ENCODE measurements at places on chromosomes 6 and 20. TPM values are rescaled to one million over a fixed set of nuclear protein-coding genes. Genes with fewer than 3 reads are reported as not detected.
A peak's percentile ranks its signal among the peaks of the same experiment; 100 is the strongest.

- peaks cover 11% of the 10 kb centered on the region for H3K4me1 ChIP-seq
- no peak overlapping the region for H3K27ac ChIP-seq
- no peak for DNase-seq
- H3K36me3 ChIP-seq = peaks cover 2% of the 10 kb centered on the region
- no peak overlapping the region for H3K4me3 ChIP-seq
These were observed 34.0 kb downstream of the NCOA6 start for GRCh38 chr20:34791289-34792020.

GRCh38 chr6:150169609-150170008 lies 26.8 kb downstream of the PPP1R14C start:
- H3K4me1 ChIP-seq = peaks cover 16% of the 10 kb centered on the region
- no peak overlapping the region for H3K4me3 ChIP-seq

MEI4 gene
- total RNA-seq = not detected

DNA sequence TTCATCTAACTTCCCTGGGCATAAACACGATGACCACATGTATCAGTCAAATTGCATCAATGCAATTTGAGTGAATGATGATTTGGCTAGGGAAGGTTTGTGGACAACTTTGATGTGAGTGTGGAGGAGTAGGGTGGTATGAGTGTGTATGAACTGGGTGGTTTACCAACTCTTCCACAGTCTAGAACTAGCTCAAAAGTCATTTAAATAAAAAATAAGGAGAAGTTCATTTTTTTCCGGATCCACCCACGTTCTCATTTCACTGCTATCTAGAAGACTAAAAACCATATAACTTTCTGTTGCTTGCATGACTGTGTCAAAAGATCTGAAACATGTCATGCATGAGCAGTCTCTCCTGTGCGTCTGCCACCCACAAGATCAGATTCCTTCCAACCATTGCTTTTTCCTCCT lies 23.6 kb downstream of the SLC35D3 start:
- no peaks in the 10 kb centered on the region for H3K4me1 ChIP-seq

GRCh38 chr6:159941286-159942113 lies 27.4 kb upstream of the IGF2R start:
- H3K36me3 ChIP-seq = peaks cover 2% of the 10 kb centered on the region
- no peak overlapping the region for H3K27ac ChIP-seq
- peaks cover 8% of the 10 kb centered on the region for H3K27me3 ChIP-seq
- no peak overlapping the region for H3K4me3 ChIP-seq
- peak; percentile 49 for DNase-seq
- H3K4me1 ChIP-seq = peaks cover 3% of the 10 kb centered on the region

DNA sequence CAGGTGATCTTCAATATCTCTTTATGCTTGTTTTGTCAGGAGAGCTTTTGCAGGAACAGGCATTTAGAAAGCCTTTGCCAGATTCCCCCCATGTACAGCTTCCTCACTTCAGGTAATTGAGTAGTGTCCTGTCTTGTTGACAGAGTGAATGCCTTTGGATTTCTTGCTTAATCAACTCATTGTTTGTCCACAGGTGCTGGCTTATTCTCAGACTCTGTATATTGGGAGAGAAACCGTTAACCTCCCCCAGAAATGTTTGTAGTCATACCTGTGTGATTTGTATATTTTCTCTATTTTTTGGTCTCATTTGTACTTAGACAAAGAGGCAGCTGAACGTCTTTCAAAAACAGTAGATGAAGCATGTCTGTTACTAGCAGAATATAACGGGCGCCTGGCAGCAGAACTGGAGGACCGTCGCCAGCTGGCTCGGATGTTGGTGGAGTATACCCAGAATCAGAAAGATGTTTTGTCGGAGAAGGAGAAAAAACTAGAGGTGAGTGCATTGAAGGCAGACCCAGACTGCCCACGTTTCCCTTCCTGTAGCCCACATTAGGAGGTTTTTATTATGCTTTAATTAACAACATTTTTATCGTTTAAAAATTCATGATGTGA lies 32.3 kb downstream of the RPRD1B start:
- DNase-seq = no peak
- peaks cover 41% of the 10 kb centered on the region for H3K36me3 ChIP-seq
- no peak overlapping the region for H3K4me3 ChIP-seq

GRCh38 chr6:167827583-167828324 lies 1.0 kb downstream of the AFDN start:
- peak overlapping the region; percentile 75 for H3K4me3 ChIP-seq
- peaks cover 59% of the 10 kb centered on the region for H3K27me3 ChIP-seq
- no peak overlapping the region for H3K27ac ChIP-seq

DNA sequence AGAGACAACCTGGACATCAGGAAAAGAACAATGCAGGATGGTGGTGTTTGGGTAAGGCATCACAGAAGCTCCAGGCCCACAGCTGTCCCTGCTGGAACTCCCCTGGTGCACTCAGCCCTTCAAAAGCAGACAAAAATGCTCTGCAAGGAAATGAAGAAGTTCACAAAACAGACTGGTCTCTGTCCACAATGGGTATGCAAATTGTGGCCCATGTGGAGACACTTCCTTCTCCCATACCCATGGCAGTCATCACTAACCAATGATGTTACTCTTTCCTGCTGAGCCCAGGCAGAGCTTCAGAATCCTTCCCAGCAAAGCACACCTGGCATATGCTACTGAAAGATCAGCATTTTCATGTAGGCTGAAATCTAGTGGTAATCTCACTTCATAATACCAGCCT lies 42.6 kb upstream of the PXDC1 start:
- H3K4me3 ChIP-seq = no peak overlapping the region
- DNase-seq = no peak
- H3K4me1 ChIP-seq = no peaks in the 10 kb centered on the region
- H3K36me3 ChIP-seq = no peaks in the 10 kb centered on the region

ARG1 gene
- not detected for total RNA-seq
